Small intestine (tissue), 16 donors: ENCODE measurements at places on chromosomes 13 and 19. TPM values are rescaled to one million over a fixed set of nuclear protein-coding genes. Genes with fewer than 3 reads are reported as not detected.
A peak's percentile ranks its signal among the peaks of the same experiment; 100 is the strongest.

The PSG5 gene
- not detected for polyA plus RNA-seq

The LYPD5 gene
- not detected for polyA plus RNA-seq

DNA sequence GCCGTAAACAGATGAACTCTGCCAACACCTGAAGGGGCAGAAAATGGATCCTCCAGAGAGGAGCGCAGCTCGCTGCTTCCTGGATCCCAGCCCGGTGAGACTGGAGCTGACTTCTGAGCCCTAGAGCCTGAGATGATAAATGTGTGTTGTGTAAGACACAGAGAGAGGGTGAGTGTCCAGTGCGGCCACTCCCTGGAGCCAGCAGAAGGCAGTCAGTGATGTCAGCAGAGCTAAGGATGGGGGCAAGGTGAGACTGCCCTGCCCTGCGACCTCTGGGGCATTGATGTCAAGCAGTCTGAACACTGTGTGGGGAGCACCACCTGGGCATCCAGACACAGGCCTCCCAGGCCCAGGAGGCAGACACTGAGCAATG lies 9.7 kb upstream of the SLC35E1 start:
- H3K36me3 ChIP-seq, result peaks cover 2% of the 10 kb centered on the region
- H3K4me1 ChIP-seq, result peaks cover 26% of the 10 kb centered on the region

GRCh38 chr19:19549804-19550464 lies 11.9 kb downstream of the CILP2 start:
- no peaks in the 10 kb centered on the region for H3K4me1 ChIP-seq
- H3K27ac ChIP-seq, result no peak overlapping the region
- H3K27me3 ChIP-seq, result no peaks in the 10 kb centered on the region

GRCh38 chr19:41076286-41076685 lies 12.0 kb upstream of the CYP2A13 start:
- H3K36me3 ChIP-seq, result no peaks in the 10 kb centered on the region
- H3K27ac ChIP-seq, result no peak overlapping the region
- no peak overlapping the region for H3K4me3 ChIP-seq
- H3K4me1 ChIP-seq, result no peaks in the 10 kb centered on the region
- no peak for DNase-seq
- H3K27me3 ChIP-seq, result no peaks in the 10 kb centered on the region

DNA sequence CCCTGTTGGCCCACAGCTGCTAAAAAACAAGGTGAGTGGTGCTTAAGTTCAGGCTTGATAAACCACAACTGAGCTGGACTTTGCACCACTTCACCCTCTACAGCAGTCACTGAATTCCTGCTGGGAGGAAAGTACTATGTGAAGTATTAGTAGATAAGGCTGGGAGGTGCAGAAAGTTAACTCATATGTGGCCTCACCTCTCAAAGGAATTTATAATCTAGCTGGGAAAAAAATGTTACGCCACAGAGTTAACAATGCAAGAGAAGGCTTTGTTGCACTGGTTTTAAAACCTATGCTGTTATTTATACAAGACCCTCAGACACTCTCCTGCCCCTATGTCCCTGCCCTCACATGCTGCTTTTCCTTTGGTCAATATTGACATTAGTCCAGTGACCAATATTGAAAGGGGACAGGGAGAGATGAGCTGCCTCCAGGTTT lies 60.9 kb downstream of the LIG4 start:
- DNase-seq, result peak; percentile 92
- H3K36me3 ChIP-seq, result no peaks in the 10 kb centered on the region
- no peaks in the 10 kb centered on the region for H3K4me1 ChIP-seq

GRCh38 chr13:112940236-112940635 lies 28.8 kb upstream of the MCF2L start:
- no peaks in the 10 kb centered on the region for H3K4me1 ChIP-seq
- H3K4me3 ChIP-seq, result no peak overlapping the region
- no peaks in the 10 kb centered on the region for H3K27me3 ChIP-seq
- no peak overlapping the region for H3K27ac ChIP-seq

GRCh38 chr13:52994051-52994450 lies 34.6 kb upstream of the OLFM4 start:
- DNase-seq, result no peak
- no peaks in the 10 kb centered on the region for H3K4me1 ChIP-seq
- H3K4me3 ChIP-seq, result no peak overlapping the region
- no peak overlapping the region for H3K27ac ChIP-seq
- no peaks in the 10 kb centered on the region for H3K36me3 ChIP-seq
- H3K27me3 ChIP-seq, result no peaks in the 10 kb centered on the region

- H3K4me1 ChIP-seq, result peaks cover 50% of the 10 kb centered on the region
- DNase-seq, result peak; percentile 51
- H3K36me3 ChIP-seq, result peaks cover 5% of the 10 kb centered on the region
- H3K27ac ChIP-seq, result no peak overlapping the region
These were observed 48.3 kb downstream of the ELF1 start for GRCh38 chr13:40970803-40971202.

The ZNF253 gene
- 2.5 TPM for polyA plus RNA-seq

- no peaks in the 10 kb centered on the region for H3K27me3 ChIP-seq
- no peaks in the 10 kb centered on the region for H3K4me1 ChIP-seq
- no peaks in the 10 kb centered on the region for H3K36me3 ChIP-seq
- H3K4me3 ChIP-seq, result no peak overlapping the region
These were observed 52.5 kb downstream of the POSTN start for GRCh38 chr13:37546087-37546486.

The DMKN gene
- not detected for polyA plus RNA-seq

- no peaks in the 10 kb centered on the region for H3K27me3 ChIP-seq
These were observed 1.8 kb downstream of the MBD3 start for GRCh38 chr19:1590641-1591397.

- no peak overlapping the region for H3K4me3 ChIP-seq
- no peaks in the 10 kb centered on the region for H3K4me1 ChIP-seq
These were observed 420.8 kb upstream of the SLITRK1 start for GRCh38 chr13:84303035-84303434.

DNA sequence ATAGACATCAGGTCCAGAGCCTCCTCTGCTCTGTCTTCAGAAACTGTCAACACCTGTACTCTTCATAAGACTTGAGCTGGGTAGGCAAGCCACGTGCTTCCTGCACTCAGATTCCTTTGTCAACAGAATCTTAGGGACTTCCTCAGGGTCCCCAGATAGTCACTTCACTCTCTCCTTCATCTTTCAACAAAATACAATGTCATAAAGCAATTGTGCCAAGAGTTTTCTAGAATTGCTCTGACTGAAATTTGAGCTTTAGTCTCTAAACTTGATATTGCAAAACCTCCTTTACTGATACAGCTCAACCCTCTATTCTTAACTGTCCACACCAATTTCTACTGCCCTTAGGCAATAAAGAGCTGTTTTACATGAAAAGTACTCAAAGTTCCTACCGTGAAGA lies 179.9 kb downstream of the IRS2 start:
- no peaks in the 10 kb centered on the region for H3K36me3 ChIP-seq
- no peak overlapping the region for H3K4me3 ChIP-seq
- H3K4me1 ChIP-seq, result peaks cover 3% of the 10 kb centered on the region
- no peak overlapping the region for H3K27ac ChIP-seq

DNA sequence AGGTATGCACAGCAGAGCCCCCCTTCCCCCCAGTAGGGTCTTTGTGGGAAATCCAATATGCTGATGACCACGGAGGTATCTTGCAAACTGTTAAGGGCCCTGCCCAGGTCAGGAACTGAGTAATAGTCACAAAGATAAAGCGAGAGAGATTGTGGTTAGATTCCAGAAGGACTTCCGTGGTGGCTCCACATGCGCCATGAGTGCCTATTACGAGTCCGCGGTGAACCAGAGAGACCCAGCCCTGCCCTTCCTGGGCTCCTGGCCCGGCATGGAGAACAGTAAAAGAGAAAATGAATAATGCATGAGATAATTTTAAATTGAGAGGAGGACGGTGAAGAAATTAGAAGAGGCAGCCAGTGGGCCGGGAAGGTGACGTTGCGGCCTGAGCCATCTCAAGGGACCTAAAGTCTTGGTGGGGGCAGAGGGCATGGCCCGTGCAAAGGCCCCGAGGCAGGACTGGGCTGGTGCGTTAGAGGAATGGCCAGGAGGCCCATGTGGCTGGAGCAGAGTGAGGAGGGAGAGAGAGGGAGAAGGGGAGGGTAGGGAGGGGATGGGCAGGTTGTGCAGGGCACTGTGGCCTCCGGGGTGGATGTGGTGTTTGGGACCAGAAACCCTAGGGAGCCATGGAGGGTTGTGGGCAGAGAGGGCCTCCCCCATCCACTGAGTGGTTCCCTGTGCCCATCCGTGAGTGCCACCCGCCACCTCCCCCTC lies 46.6 kb upstream of the NFIC start:
- no peaks in the 10 kb centered on the region for H3K27me3 ChIP-seq
- H3K4me1 ChIP-seq, result no peaks in the 10 kb centered on the region
- no peak for DNase-seq
- no peak overlapping the region for H3K27ac ChIP-seq

The GADD45B gene
- 40.4 TPM for polyA plus RNA-seq

The PSG11 gene
- polyA plus RNA-seq, result not detected

DNA sequence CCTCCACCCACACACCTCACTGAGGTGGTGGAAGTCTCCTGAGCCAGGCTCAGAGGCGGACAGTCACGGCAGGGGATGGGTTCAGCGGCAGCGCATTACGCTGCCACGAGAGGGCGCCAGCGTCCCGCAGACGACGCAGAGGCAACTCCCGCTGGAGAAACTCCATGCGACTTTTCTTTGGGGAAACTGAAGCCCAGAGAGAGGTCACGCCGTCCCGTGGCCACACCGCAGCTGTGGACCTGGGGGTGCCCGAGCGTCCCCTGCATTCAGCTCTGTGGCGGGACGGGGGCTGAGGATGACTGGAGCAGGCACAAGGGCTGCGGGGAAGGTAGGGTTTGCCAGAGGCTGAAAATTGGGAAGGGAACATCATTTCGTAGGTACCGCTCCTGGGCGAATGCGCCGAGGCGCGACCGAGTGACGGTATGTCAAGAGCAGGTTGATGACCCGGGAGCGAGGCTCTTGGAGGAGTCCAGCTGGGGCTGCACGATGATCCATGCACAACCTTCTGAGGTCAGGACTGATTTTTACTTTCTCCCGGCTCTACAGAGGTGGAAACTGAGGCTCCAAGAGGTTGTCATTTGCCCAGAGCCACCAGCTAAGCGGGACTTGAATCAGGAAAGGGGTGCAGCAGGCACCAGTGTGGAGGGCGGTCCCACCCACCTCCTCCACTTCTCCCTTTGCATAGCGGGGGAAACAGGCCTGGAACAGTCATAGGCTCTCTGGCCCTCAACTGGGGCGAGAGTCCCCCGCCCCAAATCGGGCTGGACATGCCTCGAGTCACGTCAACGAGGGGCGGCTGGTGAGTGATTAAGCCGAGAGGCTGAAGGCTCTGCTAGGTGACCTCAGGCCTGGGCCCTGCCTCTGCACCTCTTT lies 690 bp upstream of the ARRDC2 start:
- H3K27me3 ChIP-seq, result no peaks in the 10 kb centered on the region
- peak overlapping the region; percentile 41 for H3K4me3 ChIP-seq
- H3K4me1 ChIP-seq, result peaks cover 9% of the 10 kb centered on the region
- peaks cover 36% of the 10 kb centered on the region for H3K36me3 ChIP-seq
- peak overlapping the region; percentile 45 for H3K27ac ChIP-seq
- DNase-seq, result peak; percentile 75

- no peaks in the 10 kb centered on the region for H3K4me1 ChIP-seq
- no peaks in the 10 kb centered on the region for H3K27me3 ChIP-seq
- H3K4me3 ChIP-seq, result no peak overlapping the region
- no peak overlapping the region for H3K27ac ChIP-seq
- DNase-seq, result no peak
These were observed 53.4 kb downstream of the GPC6 start for GRCh38 chr13:93279982-93280381.
